Left renal cortex interstitium (tissue), 4 donors: ENCODE measurements at places on chromosomes 3 and 15. TPM values are rescaled to one million over a fixed set of nuclear protein-coding genes. Genes with fewer than 3 reads are reported as not detected.

Gene POLR2M
- 99.2 TPM for polyA plus RNA-seq

Gene OR5K2
- 0.98 TPM for polyA plus RNA-seq

Gene HIGD1A
- 193 TPM for polyA plus RNA-seq

Gene SCAANT1
- polyA plus RNA-seq: not detected

GRCh38 chr3:14836049-14836468, 17.3 kb downstream of the FGD5 start:
- DNase-seq: no peak

- no peak for DNase-seq
These were observed 209.8 kb downstream of the PDCD6IP start for GRCh38 chr3:34008191-34008590.

GRCh38 chr15:101242160-101242998, 9.5 kb downstream of the CHSY1 start:
- no peak for DNase-seq

- DNase-seq: no peak
These were observed 73.0 kb downstream of the MYH15 start for GRCh38 chr3:108437439-108437838.
